ENCODE measurements at places on chromosomes 2 and 18.

GRCh38 chr2:62264186-62264585 is 68.3 kb downstream of the B3GNT2 start:
- no peak for DNase-seq

GRCh38 chr2:120674246-120675170 is 61.2 kb upstream of the GLI2 start:
- DNase-seq = no peak

DNA sequence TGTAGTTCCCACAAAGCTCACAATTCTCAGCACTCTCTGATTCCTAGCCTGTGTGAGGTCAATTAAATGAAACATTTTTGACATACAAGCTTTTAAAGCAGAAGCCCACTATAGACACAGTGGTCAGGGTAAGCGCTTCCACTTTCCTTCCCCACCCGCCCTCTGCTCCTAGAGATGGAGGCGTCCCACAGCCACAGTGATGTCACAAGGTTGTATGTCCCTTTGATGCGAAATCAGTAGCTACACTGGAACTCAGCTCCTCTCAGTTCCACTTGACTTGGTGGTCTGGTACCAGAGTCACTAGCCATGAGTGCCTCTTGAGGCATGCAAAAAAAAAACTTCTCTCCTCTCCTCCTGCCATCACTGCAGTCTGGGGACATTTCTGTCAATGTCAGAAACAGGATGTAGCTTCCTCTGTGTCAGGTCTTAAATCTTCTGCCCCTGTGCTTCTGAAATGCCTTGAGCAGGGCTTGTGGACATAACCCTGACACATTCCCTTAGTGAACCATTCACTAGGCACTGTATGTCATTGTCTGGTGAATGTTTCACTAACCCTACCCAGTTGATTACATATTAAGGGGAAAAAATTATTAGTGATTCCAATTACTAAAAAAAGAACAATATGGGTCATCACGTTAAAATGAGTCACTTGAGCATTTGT is 7.8 kb downstream of the SULT1C4 start:
- no peak for DNase-seq

GRCh38 chr18:74567822-74568221 is 29.8 kb upstream of the ZNF407 start:
- no peak for DNase-seq

DNA sequence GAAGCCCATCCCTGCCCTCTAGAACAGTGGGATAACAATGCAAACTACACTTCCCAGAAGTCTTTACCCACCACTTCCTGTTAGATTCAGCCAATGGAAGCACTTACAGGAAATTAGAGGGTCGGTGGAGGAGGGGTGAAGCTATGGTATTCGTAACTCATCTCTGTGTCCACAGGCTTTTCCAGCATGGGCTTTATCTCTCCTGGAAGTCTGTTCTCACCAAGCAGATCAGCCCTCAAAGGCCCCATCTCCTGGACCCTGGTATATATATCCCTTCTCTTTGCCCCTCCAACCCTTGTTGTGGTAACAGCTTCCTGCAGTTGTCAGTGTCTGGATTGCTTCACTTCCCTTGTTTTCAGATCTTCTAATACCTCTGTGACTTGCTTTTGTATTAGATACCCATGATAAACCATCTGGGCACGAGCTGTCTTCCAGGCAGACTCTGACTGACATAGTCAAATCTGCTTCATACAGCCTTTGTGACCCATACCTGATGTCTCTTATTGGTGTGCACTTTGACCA is 475.0 kb upstream of the POU3F3 start:
- DNase-seq = no peak

- DNase-seq = no peak
These were observed 32.5 kb downstream of the GPR45 start for GRCh38 chr2:105274046-105274445.

DNA sequence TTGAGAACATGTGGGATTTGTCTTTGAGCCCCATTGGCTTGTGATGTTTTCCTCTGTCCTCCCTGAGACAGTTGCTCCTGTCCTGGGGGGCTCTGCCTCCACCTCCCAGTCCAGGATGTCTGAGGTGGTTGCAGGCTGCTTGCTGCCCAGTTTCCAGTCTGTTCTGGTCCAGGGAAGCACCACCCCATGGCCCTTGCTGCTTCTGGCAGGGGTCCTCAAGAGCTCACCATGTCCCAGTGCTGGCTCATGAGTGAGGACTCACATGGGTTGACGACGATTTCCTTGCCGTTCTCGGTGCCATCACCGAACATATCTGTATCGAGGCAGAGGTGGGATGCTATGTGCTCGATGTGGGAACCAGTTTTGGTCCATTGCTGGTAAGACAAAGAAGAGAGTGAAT is 103.4 kb upstream of the CAPN13 start:
- no peak for DNase-seq

DNA sequence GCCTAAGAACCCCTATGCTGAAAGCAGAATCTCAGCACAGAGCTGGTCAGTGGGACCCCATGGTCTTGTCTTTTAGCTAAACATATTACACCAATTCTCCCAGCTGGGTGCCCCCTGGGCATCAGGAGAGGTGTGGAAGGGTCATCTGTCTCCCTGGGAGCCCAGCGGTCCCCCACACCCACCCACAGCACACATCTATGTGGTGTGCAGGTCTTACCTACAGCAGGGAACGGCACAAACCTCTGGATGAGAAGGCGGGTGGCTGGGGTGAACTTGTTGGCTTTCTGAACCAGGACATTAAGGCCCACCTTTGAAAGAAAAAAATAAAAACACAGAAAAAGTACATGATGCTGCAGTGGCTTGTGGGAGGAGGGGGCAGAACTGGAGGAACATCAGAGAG is 70.7 kb downstream of the EMX1 start:
- no peak for DNase-seq

GRCh38 chr18:59062643-59063006 is 77.1 kb upstream of the SEC11C start:
- no peak for DNase-seq

- no peak for DNase-seq
These were observed 109.2 kb downstream of the COPS8 start for GRCh38 chr2:237194906-237195305.

GRCh38 chr2:204331180-204331579 is 214.1 kb upstream of the PARD3B start:
- DNase-seq = no peak

DNA sequence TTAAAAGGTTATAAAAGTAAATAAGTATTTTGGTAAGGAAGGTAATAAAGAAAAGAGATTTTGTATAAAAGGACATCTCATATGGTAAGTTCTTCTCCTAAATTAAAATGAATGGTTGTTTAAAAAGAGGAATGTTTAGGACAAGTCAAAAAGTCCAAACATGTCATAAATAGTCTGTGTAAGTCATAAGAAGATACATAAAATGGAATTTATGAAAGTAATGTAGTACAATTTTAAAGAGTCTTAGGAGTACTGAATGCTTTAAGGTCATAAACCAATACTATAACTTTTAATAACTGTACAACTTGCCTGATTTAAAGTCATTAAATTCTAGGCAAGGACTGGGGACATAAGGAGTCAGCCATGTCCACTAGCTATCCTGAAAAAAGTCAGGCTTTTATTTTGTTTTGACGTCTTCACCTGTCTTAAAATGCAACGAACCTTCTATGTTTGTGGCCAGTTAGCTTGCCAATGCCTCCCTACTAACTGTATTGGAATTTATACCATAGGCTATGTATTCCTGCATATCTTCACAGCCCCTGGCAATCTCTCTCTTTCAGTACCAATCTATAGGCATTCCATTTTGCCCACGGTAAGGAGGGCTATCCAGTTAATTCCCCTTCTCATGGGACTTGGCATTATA is 312.3 kb upstream of the LRRTM4 start:
- DNase-seq = no peak

DNA sequence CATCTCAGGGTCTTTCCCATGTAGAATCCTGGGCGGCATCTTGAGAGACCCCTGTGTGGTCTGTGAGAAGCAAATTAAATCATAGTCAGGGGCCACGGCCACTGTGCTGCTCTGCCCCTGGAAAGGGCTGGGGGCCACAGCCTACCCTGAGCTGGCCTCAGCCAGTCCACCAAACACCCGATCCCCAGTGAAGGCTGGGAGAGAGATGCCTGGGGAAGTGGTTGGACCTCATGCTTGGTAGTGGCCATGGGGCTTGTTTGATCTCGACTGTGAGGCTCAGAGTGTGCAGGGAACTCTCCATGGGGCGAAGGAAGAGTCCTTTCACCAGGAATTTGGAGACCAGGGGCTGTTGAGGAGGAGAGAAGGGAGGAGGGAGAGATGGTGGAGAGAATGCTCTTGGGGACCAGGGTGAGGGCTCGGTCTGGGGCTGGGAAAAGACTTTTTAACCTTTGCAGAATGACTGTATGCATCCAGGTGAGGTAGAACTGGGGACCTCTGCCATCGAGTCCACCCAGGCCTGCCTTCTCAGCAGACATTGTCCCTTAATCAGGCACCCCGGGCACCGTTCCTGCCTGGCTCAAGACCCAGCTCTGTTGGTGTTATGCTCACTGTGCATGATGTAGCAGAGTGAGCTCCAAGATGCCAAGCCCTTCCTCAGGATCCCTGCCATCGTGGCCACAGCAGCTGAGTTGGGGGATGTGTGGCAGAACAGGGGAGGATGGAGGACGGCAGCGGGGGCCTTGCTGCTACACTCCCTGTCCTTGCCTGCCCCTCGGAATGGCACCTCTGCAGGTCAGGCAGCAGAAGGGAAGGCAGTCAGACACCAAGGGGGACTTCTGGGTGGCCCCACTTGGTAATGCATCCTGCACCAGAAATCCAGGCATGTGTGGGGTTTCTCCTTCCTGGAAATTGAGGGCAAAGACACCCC is 249.9 kb downstream of the DYSF start:
- DNase-seq = no peak

DNA sequence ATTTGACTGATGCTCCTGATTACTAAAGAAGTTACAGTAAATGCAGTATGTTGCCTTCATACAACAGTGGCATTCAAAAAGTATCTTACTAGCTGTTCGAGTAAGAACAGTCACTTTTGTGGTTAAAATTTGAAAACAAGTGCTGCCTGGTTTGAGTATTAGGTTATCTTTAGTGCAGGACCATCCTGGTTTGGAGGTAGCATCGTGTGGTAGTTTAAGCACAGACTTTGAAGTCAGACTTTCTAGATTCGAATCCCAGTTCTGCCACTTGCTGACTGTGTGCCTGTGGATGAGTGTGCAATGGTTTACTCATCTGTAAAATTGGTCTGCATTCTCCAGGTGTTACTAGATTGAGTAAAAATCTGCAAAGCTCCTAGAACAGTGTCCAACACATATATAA is 96.8 kb downstream of the SGPP2 start:
- DNase-seq = no peak

- no peak for DNase-seq
These were observed at the start of gene CCDC178 for GRCh38 chr18:33440060-33441043. Gene CCDC178, minus strand, starts transcription at chr18:33440721. Its CDS starts 28,633 bp downstream, at chr18:33412088.

GRCh38 chr2:172461591-172462372 is 34.4 kb downstream of the ITGA6 start:
- DNase-seq = peak; percentile 18

GRCh38 chr2:136319237-136319636 is 201.3 kb upstream of the CXCR4 start:
- peak; percentile 16 for DNase-seq

DNA sequence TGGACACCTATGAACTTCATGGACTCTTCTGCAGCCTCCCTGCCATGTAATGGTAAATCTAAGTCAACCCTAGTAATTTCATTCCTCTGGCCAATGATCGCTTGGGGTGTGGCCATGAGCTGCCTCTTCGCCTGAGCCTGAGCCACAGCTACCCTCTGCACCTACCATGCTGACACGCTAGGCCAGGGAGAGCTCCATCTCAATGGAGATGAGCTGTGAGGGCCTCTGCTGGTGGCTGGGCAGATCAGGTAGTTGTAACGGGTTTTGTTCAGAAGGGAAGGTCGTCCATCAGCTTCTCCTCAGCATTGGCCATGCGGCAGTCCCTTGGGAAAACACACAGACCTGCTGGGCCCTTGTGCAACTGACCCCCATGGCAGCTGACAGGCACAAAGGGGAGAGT is 24.4 kb downstream of the MPHOSPH10 start:
- DNase-seq = no peak

GRCh38 chr2:100941646-100942240 is 60.3 kb upstream of the RPL31 start:
- DNase-seq = no peak

GRCh38 chr2:239629926-239630617 is 229.3 kb upstream of the HDAC4 start:
- DNase-seq = no peak

DNA sequence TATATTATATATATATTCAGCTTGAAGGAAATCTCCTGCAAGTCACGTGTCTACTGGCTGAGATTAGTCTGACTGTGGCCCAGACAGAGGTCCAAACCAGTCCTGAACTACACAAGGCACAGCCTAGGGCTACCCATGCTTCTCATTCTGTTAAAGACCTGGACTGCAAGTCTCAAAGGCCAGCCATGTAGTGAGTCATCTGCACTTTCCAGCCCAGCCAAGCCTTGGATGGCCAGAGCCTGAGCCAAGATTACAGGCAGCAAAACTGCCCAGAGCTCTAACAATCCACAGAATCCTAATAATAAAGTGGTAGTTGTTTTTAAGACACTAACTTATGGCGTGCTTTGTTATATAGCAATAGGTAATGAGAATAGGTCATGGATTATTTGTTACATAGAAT is 259.6 kb downstream of the SS18 start:
- no peak for DNase-seq

DNA sequence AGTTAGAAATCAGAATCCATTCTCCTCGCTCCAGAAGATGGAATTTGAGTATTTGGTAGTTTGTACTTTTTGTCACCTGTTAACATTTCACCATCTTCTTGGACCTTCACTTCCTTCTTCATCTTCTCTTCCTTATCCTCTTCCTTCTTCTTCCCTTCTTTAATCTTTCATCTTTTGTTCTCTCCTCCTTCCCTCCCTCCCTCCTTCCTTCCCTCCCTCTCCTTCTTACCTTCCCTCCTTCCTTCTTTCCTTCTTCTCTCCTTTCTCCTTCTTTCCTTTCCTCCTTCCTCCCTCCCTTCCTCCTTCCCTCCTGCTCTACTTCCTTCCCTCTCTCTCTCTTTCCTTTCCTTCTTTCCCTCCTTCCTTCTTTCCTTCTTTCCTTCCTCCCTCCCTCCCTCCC is 31.1 kb upstream of the LTBP1 start:
- no peak for DNase-seq

- no peak for DNase-seq
These were observed 879.9 kb downstream of the DCC start for GRCh38 chr18:53219853-53220252.

GRCh38 chr2:200095436-200095835 is 140.1 kb downstream of the MAIP1 start:
- DNase-seq = no peak

GRCh38 chr2:232477751-232478510 is 9.7 kb downstream of the ECEL1 start:
- no peak for DNase-seq
